Stimulated activated CD4-positive, alpha-beta T cell treated with anti-CD3 and anti-CD28 coated beads, Interleukin-4, amount 100 ng/mL, for 1 hour (primary cell): ENCODE measurements at places on chromosomes 3 and 15.

GRCh38 chr15:49697121-49697520 lies 76.3 kb downstream of the DTWD1 start:
- DNase-seq: no peak

GRCh38 chr3:88957711-88958439 lies 149.5 kb upstream of the EPHA3 start:
- DNase-seq: no peak

DNA sequence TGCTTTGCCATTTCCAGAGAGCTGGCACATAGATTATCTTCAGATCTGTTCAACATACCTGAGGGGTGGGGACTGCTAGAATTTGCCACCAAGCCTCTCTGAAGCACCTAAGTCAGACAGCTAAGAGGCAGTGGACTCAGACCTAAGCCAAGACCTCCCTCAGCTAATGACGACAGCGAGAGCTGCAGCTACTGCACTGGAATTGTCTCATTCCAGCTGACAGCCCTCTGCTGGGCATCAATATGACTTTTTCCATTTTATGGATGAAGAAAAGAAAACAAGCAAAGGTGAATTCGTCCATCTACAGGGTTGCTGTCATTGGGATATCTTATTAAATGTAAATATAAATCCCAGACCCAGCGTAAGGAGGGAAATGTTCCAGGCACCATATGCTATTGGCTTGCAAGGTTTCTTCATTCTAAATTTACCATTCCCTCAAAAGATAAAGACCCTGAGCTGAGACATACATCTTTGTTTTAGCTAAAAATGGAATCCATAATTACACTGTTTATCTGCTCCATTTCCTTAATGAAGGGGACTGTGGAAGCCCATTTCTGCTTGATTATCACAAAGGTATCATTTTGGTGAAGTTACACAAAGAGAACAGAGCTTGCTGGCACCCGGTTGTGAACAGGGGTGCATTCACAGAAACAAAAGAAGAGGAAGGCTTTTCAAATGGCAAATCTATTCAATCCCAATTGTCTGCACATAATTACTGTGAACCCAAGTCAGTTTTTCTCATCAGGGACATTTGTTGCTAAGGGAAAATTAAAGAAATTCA lies 85.5 kb upstream of the LRTM1 start:
- no peak for DNase-seq

DNA sequence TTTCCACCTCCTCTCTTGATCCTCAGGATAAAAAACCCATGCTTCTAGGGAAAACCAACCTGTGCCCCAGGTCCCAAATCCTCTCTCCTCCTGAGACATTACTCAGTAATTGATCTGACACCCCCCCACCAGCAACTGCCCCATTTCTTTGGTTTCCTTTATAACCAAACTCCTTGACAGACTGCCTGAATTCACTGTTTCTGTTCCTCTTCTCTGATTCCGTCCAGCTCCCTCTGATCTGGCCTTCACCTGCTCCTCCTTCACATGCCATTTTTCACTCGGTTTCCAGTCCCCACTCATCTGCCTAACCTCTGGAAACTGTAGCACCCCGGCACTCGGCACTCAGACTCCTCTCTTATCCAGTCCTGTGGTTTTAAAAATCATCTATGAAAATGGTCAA lies 2.1 kb downstream of the CCDC51 start:
- no peak for DNase-seq

DNA sequence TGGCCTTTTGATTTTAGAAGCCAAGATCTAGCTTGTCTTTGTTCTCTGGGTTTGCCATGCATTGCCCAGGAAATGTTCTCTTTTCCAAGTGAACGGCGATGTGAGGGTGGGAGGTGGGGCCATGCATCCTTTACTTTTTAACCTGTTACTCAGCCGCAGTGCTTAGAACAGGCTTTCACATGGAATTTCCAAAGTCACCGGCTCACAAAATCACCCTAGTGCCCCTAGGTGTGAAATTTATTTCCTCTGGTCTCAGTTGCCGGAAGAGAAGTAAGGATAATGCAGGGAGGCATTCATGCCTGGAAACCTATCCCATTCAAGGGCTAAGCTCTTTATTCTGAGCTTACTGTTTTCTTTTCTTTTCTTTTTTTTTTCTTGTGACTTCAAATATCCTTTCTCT lies 93.2 kb downstream of the CACNA2D3 start:
- DNase-seq: no peak

DNA sequence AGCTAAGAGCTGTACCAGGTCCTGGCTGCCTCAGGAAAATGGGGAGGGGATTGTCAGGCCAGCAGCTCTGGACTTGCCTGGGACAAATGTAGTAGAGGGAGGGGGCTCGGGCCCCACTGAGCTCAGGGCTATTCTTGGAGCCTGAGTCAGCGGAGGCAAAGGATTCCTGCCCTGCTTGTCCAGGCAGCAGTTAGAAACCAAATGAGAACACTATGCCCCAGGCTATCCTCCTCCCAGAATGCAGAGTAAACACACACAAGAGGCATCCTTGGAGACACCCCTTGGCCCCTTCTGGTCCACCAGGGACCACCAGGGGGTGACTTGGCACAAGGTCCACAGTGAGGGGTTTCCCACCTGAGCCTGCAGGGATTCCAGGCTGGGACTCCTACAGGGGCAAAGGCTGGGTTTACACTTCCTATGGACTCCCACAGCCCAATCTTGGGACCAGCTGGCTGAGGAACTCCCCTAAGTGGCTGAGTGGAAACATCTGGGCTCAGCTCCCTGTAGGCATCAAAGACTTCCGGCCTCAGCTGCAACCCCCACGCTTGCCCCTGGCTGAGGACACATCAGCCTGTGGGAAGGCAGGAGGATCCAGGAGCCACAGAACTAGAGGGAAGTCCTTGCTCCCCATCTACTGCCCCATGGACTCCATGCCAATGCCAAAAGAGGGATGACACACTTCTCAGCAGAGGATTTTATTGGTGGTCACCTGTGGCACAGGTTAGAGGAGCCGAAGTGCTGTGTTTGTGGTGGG lies 3.4 kb upstream of the COL7A1 start:
- no peak for DNase-seq

DNA sequence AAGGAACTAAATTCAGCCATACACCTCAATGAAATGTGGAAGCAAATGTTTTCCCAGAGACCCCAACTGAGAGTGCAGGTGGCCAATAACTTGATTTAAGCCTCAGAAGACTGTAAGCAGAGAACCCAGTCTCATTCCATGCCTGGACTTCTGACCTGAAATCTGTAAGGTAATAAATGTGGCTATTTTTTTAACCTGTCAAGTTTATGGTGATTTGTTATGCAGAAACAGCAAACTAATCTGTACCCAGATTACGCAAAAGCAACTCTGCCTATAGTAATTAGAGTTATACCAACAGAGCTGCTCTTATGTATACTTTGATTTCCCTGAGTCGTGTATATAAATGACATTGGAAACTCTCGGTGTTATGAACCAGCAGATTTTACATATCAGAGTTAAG lies 534.0 kb upstream of the NAALADL2 start:
- no peak for DNase-seq

GRCh38 chr3:105368566-105369499 lies 2.1 kb downstream of the ALCAM start:
- DNase-seq: peak; percentile 69

GRCh38 chr3:196774191-196774820 lies 34.6 kb downstream of the PAK2 start:
- no peak for DNase-seq

- DNase-seq: no peak
Measured at GRCh38 chr3:150739877-150740645, 22.9 kb downstream of the SIAH2 start.

GRCh38 chr3:99895703-99896441 lies 78.2 kb downstream of the CMSS1 start:
- no peak for DNase-seq

DNA sequence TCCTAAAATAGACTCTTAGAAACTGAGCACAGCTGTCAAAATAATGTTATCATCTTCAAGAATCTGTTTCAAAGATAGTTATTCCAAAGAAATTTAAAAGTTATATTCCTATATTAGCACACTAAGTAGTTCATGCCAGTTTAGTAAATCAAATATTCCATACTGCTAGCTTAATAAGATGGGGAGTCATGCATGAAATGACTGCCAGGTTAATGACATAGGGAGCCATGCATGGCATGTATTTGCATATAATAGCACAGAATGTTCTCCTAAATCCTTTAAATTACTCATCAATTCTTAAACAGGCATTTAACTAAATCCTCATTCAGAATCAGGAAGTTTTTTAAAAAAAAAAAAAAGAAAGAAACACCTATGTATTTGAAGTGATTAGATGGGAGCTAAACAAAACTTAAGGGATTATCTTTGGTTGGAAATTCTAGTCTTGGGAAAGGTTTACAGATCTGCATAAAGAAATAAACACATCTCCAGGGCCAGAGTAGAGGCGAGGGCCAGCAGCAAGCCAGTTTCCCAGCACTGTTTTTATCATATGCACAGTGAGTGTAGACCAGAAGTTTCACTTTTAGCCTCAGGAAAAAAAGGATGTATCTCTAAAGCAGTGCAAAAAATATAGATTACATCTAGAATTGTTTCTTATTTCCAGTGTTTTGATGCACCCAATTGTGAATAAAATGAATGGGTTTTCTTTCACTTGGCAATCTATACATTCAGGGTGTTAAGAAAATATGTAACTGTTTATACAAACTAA lies 366.4 kb upstream of the AGTR1 start:
- DNase-seq: no peak

- no peak for DNase-seq
Measured at GRCh38 chr3:131807822-131808221, 227.0 kb downstream of the CPNE4 start.

DNA sequence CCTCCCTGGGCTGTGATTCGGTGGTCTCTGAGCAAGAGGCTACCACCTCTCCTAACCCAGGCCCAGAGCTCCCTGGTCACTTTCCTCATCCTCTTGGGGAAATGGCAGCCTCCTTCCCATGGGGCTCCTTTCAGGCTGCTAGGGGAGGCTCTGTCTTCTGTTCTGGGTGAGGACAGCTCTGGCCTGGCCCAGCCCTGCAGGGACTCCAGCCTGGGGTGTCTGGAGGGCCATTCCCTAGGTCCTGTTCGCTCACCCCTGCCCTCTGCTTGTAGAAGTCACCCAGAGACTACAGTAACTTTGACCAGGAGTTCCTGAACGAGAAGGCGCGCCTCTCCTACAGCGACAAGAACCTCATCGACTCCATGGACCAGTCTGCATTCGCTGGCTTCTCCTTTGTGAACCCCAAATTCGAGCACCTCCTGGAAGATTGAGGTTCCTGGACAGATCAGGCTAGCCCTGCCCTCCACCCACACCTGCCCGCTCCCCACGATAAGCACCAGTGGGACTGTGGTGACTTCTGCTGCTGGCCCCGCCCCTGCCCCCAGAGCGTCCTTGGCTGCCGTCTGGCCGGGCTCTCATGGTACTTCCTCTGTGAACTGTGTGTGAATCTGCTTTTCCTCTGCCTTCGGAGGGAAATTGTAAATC lies 30.9 kb downstream of the PRKCD start:
- DNase-seq: no peak

GRCh38 chr15:88472225-88472624 lies 4.7 kb downstream of the MRPS11 start:
- DNase-seq: no peak

- peak; percentile 21 for DNase-seq
Measured at GRCh38 chr15:49421991-49422390, 1.1 kb upstream of the FGF7 start.

- no peak for DNase-seq
Measured at GRCh38 chr3:154242766-154243165, 81.5 kb downstream of the DHX36 start.

- DNase-seq: no peak
Measured at GRCh38 chr15:69736161-69736560, 283.5 kb downstream of the RPLP1 start.

DNA sequence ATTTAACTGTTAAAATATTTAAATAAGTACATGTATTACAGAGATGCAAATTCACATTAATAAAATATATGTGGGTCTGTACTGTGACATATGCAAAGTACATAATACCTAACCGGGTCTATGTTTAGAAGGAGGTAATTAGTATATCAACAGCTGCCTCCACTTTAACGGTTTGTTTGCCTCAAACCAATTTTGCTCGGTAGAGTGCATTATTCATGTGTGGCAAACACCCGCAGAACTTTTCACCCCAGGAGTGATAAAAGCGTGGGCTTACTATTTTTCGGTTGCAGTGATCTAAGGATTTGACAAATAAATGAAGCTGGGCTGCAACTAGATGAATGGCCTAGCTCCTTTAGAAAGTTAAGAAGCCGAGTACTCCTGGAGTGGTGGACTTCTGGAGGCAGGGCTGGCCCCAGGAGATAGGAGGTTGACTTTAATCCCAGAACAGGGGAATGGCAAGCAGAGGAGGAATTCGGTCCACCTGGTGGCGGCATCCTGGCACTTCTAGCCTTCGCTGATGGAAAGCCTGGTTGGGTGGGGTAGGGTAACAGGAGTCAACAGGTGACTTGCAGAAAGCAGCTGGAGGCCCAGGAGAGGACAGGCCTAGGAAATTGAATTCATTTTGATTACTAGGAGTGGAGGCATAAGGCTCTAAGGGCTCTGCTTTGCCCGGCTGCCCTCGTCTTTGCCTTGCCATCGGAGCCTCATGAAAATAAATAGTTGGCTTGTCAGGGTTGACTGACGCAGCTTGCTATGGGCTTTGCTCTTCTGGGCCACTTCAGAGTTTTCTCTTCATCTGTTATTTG lies 2.4 kb downstream of the SLCO3A1 start:
- no peak for DNase-seq

- DNase-seq: no peak
Measured at GRCh38 chr15:89766357-89767311, 9.5 kb upstream of the MESP2 start.

GRCh38 chr15:68663526-68663925 lies 84.7 kb downstream of the CORO2B start:
- DNase-seq: no peak

DNA sequence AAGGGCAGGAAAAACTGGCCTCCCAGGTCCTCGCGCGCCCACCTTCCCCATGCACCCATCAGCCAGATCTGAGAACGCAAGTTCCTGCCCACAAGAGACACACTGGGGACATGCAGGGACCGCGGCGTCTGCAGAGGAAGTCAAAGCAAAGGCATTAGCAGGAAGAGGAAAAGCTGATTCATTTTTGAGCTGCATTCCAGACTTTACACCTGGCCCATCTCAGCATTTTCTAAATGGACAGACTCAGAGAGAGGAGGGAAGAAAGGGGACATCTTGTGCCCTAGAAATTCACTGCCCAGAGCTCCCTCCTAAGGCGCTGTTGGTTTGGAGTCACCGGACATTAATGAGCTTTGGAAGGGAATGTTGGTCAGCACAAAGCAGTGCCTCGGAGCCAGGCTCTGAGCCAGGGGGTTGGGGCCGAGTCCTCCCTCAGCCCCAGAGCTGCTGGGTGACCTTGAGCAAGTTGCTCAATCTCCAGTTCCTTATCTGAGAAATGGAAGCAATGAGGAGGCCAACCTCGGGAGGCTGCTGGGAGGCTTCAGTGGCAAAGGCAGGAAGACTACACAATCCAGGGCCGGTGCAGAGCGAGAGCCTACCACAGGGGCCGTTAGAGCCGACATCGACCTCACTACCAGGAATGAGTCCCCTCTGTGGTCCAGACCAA lies 150.5 kb upstream of the IQSEC1 start:
- no peak for DNase-seq

- DNase-seq: no peak
Measured at GRCh38 chr3:14237457-14237856, 58.8 kb downstream of the LSM3 start.
